ENCODE measurements at places on chromosomes 12 and 14.

- no peak for DNase-seq
Measured at GRCh38 chr12:46574847-46575246, 202.3 kb upstream of the SLC38A2 start.

DNA sequence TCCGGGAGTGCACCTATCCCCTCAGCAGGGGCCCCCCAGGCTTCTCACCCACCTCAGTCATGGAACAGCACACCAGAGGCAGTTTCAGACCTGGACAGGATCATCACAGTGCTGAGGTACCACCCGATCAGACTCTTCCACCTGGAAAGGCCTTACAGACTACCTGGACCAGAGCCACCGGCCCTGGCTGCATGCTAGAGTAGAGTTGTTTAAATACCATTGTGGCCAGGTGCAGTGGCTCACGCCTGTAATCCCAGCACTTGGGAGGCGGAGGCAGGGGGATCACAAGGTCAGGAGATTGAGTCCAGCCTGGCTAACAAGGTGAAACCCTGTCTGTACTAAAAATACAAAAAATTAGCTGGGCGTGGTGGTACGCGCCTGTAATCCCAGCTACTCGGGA lies 61.5 kb downstream of the TSPAN11 start:
- no peak for DNase-seq

DNA sequence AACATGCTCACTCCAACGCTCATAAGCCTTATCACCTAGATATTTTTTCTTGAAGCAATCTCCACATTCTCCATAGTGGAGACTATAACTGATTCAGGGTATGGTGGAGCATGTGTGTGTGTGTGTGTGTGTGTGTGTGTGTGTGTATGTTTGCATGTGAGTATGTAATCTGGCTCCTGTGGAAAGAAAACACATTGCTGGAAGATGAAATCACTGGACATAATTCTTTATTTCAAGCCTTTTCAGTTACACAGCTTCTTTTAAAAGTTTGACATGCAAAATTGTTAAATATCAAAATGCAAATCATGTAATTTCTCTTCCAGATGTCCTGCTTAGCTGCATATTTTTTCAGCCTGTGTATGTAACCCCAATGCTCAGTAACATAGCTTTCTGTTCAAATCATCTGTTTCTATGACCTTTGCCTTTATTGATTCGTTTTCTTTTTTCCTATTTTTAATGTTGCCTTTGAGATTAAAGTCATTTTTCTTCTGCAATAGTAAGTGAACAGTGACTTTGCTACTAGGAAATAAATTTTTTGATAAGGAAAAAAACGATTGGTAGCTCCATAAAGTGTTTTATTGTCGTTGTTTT lies 80.5 kb upstream of the BTG1 start:
- no peak for DNase-seq

GRCh38 chr14:71371711-71372396 lies 464.6 kb downstream of the PCNX1 start:
- DNase-seq: no peak
